ENCODE measurements at places on chromosomes 3 and 15.

DNA sequence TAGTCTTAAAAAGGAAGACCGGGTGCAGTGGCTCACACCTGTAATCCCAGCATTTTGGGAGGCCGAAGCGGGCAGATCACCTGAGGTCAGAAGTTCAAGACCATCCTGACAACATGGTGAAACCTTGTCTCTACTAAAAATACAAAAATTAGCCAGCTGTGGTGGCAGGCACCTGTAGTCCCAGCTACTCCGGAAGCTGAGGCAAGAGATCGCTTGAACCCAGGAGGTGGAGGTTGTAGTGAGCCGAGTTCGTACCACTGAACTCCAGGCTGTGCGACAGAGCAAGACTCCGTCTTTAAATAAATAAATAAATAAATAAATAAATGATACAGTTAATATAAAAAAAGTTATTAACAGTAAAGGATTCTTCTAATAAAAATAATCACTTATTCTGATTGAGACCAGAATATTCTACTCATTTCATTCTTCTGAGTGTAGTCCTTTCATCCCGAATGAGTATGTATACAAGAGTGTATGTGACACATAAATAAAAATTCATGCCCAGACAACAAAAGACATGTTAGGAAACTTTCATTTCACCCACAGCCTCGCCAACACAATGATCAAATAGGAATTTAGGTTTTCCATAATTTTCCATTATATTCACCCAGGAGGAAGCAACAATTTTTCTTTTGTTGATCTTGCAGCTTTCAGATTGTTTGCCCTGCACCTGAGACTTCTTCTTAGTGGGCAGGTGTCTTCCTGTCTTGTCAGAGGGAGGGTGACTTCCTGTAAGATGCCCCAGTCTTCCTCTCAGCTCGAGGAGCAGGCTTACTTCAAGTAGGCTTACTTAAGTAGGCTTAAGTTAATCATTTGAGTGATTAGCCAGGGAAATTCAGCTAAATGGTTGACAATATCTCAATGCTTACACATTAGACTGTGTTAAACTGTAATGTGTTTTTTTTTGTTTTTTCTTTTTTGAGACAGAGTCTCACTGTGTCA lies 7.8 kb upstream of the NUP210 start:
- DNase-seq = no peak

- no peak for DNase-seq
These were observed 4.4 kb upstream of the VIPR1 start for GRCh38 chr3:42498034-42498433.

DNA sequence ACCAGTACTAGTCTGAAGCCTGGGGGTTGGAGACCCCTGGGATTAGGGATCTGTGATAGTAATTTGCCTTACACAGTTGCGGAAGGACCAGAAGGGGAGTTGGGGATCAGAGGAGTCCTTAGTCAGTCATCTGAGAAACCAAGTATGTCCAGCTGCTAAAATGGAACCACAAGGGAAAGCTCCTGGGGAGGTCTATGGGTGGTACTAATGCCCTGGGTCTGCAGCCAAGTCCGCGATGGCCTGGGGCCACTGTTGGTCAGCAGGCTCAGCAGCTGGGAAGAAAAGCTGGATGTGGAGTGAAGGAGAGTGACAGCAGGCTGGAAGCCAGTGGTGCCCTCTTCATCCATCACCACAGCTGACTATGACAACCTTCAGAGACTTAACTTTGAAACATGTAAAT lies 2.2 kb upstream of the ANKDD1A start:
- no peak for DNase-seq

DNA sequence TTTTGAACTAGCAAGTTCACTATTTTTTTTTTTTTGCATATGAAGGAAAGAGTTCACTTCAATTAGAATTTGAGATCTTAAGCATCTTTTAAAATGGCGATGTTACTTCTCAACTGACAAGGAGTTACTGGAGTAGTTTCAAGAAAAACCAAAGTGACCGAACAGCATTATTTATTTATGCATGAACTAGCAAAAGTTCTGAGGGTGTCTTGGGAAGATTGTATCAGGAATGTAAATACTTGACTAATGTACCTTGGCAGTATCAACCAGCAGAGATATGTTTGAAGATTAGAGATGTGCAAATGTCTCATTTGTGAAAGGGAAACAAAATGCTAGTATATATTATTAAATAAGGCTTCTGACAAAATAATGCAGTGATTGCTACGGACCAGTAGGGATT lies 203.9 kb downstream of the KBTBD8 start:
- DNase-seq = no peak

GRCh38 chr3:17901893-17902292 lies 159.5 kb upstream of the TBC1D5 start:
- no peak for DNase-seq

GRCh38 chr3:188574885-188575284 lies 420.9 kb downstream of the LPP start:
- DNase-seq = no peak

GRCh38 chr3:128807186-128807830 lies 72.1 kb upstream of the ACAD9 start:
- DNase-seq = no peak

DNA sequence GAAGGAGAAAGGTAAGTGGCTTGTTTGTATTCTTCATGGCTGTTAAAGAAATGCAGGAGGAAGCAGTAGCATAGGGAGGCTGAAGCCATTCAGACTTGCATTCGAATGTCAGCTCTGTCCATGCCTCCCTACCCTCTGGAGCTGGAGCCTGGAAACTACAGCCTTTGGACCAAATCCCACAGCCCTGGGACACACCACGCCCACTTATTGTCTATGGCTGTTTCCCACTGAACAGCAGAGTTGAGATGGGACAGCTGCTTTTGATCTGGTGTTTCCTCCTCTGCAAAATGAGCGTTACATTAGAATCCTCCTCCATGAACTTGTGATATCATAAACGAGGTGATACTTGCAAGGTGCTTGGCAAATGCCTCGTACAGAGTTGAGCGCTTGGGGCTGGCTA lies 3.6 kb downstream of the FAM107A start:
- DNase-seq = no peak

GRCh38 chr3:189720736-189721417 lies 89.7 kb downstream of the TP63 start:
- DNase-seq = no peak

- no peak for DNase-seq
These were observed 3.2 kb downstream of the CHST2 start for GRCh38 chr3:143122608-143123352.

- peak; percentile 31 for DNase-seq
These were observed 172.2 kb downstream of the SSR3 start for GRCh38 chr3:156382458-156383346.

DNA sequence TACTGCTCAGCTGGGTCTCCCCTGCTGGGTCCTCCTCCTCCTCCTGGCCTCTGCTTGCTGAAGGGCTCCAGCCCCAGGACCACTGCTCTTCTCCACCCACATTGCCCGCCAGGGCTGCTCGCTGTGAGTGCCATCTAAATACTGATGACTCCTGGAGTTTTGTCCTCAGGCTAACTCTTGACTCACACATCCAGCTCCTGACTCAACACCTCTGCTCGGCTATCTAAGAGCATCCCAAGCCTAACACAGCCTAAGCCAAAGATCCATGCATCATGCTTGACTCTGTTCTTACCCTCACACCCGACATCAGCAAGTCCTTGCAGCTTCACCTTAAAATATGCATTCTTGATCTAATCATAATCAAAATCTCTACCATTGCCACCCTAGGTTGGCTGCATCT lies 260.2 kb downstream of the KLF13 start:
- DNase-seq = no peak

DNA sequence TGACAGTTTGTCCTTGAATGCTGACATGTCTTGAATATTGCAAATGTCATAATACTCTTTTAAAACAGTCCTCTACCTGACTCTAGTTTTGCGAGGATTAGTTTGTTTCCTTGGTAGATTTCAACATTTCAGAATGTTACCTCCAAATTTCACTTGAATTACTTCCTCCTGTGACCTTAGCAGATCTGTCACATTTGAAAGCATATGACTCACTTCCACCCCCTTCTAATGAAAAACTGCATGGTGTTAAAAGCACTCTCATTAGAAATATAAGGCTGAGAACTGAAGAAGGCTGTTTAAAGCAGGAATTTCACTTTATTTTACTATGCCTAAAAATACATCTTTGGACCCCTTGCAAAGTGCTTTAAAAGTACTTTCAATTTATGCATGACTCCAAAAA lies 598.7 kb upstream of the TGFBR2 start:
- no peak for DNase-seq

DNA sequence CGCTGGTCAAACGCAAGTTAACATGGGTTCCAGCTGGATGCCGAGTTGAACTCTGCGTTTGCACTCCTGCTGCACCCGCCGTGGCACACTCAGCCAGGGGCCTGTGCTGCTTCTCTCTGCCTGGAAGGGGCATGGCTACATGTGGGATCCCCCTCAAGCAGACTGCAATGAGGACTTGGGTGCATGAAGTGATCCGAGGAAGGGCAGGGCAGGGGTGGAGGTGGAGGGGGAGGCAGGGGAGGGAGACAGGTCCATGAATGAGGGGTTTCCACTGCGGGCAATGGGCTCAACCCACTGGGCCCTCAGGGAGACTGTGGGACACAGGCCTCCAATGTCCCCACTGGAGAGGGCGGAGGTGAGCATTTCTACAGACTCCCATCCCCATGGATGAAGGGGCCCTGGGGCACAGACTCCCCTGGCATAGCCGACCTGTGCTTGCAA lies 141.6 kb upstream of the MEF2A start:
- DNase-seq = no peak

- DNase-seq = no peak
These were observed 235.3 kb upstream of the ST8SIA2 start for GRCh38 chr15:92158426-92158825.

GRCh38 chr3:106241593-106241992 lies 372.8 kb upstream of the CBLB start:
- DNase-seq = no peak

DNA sequence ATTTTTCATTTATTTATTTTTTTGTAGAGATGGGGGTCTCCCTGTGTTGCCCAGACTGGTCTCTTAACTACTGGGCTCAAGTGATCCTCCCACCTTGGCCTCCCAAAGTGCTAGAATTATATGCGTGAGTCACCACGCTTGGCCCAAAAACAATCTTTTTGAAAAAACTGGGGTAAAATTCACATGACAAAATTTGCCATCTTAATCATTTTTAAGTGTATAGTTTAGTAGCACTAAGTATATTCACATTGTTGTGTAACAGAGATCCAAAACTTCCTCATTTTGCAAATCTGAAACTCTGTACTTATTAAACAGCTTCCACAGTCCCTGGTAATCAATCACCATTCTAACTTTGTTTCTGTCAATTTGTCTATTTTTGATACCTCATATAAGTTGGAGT lies 5.2 kb downstream of the SNX1 start:
- DNase-seq = no peak

GRCh38 chr3:190566043-190566933 lies 52.4 kb downstream of the IL1RAP start:
- DNase-seq = no peak

DNA sequence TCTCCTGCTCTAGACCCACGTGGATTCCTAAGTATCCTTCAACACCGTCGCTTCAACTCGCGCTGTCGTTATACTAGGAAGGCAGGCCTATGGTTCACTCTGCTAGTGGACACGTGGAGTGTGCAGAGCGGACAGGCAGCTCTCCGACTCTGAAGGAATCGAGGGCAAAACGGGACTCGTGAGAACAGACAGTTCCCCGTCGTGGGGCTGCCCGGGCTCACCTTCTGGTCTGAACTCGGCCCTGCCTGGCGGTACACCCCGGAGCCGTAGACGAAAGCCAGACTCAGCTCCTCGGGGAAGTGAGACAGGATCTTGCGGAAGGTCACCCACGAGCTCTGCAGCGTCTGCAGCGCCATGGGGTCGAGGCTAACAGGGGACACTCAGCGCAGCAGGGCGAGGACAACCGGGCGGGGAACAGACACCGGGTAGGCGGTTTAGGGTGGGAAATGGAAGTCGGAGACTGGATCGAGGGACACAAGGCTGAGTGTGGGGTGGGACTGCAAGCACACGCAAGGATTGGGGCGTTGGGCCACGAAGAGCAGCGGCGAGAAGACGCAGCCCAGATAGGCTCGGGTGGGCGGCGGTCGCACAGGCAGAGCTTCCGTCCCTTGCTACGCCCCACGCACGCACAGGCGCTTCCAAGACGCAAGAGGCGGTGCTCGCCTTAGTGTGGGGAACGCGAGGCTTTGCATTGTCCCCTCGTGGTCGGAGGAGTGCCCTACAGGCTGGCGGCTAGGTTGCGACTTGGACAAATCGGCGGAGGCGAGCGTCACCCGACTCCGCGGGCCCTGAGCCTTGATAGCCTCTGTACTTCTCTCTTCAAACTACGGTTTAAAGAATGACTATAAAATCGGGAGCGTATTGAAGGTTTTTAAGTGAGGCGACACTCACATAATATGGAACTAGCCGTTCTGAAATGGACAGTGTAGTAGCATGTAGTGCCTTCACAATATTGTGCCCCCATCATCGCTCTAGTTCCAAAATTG lies at the start of gene TAMM41:
TAMM41 (minus strand) TSS at position 605 of the 986 bp plus-strand sequence; CDS start at position 356, 249 bp downstream.
- peak; percentile 74 for DNase-seq

DNA sequence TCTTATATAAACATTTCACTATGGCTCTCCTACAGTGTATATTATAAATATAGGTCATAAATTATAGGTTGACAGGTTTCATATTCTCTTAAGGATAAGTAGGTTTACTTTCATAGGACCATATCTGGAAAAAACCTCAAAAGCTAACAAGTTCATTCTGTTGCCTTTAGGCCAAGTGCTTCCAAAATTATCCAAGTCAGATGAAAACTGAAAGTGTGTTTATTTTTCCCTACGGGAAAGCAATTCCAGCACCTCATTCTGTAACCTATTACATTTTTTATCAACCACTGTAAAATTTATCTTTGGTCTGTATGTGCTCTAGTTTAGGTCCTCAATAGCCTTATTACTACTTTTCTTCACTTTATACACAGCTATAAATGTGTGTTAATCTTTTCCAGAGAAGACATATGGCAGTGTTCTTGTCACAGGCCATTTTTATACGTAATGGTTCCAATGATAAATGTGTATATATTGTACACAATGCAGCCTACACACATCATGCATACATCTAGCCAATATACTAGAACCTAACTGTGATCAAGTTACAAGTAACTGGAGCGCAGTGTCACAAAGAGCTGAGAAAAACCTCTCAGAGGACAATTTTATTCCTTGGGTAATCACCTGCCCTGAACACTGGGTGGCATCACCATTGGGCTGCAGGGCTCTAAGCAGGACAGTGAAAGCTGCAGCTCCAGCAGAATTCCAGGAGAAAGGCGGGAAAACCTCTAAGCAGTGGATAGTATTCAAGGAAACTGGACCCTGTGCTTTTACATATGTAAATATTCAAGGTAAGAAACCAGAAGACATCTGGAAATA lies 251.3 kb downstream of the CTNNB1 start:
- no peak for DNase-seq

DNA sequence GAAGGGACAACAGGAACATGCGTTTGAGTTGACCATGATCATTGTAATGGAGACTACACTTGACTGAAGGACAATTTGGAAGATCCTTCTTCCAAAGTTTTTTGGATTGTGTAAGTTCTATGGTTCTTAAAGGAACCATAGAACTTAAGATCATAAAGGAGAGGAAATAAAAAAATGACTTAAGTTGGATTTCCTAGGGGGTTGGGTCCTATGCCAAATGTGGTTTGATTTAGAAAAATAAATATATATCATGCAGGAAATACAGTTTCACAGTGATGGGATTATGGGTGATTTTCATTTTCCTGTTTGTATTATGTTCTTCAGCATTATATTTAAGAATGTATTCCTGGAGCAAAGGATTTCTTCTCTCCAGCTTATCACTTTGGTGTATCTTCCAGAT lies 305.5 kb upstream of the DPH6 start:
- DNase-seq = no peak

GRCh38 chr3:43964640-43965039 lies 273.9 kb downstream of the ABHD5 start:
- no peak for DNase-seq
